Esophagus muscularis mucosa (tissue), 4 donors: ENCODE measurements at places on chromosomes 5 and 9. TPM values are rescaled to one million over a fixed set of nuclear protein-coding genes. Genes with fewer than 3 reads are reported as not detected.

DNA sequence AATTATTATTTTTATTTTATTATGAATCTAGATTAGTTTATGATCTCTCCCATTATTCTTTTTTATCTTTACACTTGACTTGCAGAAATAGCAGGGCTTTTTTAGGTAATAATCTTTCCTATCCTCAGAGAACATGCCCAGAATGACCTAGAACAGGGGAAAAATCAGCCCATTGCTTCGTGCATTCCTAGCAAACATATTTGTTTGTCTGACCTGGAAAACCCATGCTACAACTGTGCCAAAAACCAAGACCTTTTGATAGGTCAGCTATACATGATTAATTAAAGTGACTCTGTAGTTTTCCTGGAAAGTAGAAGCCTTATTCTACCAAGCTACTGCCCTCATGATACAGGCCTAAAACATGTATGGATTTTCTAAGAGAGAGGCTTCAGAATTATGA is 24.1 kb upstream of the CCDC112 start:
- H3K4me3 ChIP-seq: no peak overlapping the region
- no peaks in the 10 kb centered on the region for H3K4me1 ChIP-seq
- no peak overlapping the region for H3K27ac ChIP-seq
- H3K36me3 ChIP-seq: no peaks in the 10 kb centered on the region
- no peak for DNase-seq

Gene CNTFR
- 1.2 TPM for total RNA-seq

- peaks cover 4% of the 10 kb centered on the region for H3K27me3 ChIP-seq
- no peak overlapping the region for H3K27ac ChIP-seq
- no peaks in the 10 kb centered on the region for H3K36me3 ChIP-seq
- H3K4me3 ChIP-seq: no peak overlapping the region
- peaks cover 8% of the 10 kb centered on the region for H3K4me1 ChIP-seq
- DNase-seq: no peak
Observed at GRCh38 chr9:130993303-130994030, 15.5 kb upstream of the LAMC3 start.

Gene KLF4
- total RNA-seq: 41.9 TPM

Gene PCDHGA6
- total RNA-seq: 7.1 TPM

Gene CCIN
- 0.50 TPM for total RNA-seq

Gene MEIKIN
- total RNA-seq: not detected

GRCh38 chr9:115237385-115237998 is 119.5 kb upstream of the TNC start:
- no peaks in the 10 kb centered on the region for H3K27me3 ChIP-seq
- H3K4me3 ChIP-seq: no peak overlapping the region
- no peaks in the 10 kb centered on the region for H3K4me1 ChIP-seq
- no peaks in the 10 kb centered on the region for H3K36me3 ChIP-seq
- no peak for DNase-seq

DNA sequence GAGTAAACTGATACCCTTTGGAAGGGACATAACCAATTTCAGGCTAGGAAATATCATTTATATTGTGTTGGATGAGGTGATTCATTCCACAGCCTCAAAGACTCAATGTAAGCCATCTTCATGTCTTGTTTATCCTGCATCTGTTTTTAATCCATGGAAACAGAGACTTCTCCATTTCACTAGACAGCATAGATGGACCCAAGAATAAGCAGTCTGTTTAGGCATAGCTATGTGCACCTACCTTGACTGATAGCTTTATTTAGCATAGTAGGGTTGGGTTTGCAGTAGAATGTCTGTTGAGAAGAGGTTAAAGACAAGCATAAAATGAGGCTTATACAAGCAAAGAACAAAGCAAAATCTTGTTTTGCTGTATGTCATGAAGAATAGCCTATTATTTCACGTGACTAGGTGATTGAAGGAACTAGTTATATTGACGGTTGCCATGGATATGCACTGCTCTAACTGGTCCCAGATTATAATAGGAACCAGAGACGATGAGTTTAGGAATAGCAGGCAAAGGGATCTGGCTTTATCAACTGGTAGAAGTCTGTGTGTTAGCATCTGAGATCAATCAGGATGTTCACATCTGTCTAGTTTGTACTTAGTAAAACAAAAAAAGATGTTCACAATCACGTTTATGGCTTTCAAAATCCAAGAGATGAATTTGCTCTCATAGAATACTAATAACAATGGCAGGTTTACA is 154.8 kb upstream of the KLF9 start:
- DNase-seq: peak; percentile 14
- peaks cover 6% of the 10 kb centered on the region for H3K4me1 ChIP-seq
- no peak overlapping the region for H3K27ac ChIP-seq
- H3K4me3 ChIP-seq: no peak overlapping the region
- H3K27me3 ChIP-seq: no peaks in the 10 kb centered on the region
- H3K36me3 ChIP-seq: no peaks in the 10 kb centered on the region

DNA sequence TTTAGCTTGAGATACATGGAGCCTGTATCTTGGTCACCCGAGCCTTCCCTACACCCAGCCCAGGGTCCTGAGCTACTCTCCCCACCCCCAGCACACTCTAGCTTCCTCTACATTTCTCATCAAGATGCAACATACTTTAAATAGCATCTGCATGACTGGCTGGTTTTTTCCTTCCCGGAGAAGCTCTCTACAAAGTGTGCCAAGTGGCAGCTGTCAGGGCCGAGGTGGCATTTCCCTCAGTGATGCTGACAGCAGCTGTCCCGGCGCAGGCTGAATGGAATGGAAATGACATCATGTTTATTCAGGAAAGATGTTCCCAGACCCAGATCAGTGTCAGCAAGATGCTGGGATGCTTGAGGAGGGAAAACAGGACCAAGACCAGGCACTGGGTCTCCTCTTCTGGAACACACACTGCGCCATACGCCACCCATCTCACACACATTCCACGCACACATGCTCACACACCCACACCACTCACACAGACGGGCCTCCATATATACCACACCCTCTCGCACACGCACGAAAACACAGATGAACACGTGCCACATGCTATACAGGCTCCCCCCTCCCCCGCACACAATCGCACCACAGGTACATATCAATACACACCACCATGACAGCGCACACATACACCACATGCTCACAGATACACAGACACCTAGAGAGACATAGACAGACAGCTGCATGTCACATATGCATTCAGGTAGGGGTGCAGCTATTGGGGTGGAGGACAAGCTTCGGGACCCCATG is 67.8 kb downstream of the LHX2 start:
- H3K4me3 ChIP-seq: no peak overlapping the region
- H3K4me1 ChIP-seq: no peaks in the 10 kb centered on the region
- H3K36me3 ChIP-seq: no peaks in the 10 kb centered on the region
- DNase-seq: no peak
- H3K27me3 ChIP-seq: no peaks in the 10 kb centered on the region
- H3K27ac ChIP-seq: no peak overlapping the region

- DNase-seq: no peak
- H3K27ac ChIP-seq: peak overlapping the region; percentile 35
- no peaks in the 10 kb centered on the region for H3K27me3 ChIP-seq
- no peak overlapping the region for H3K4me3 ChIP-seq
- H3K4me1 ChIP-seq: peaks cover 17% of the 10 kb centered on the region
- H3K36me3 ChIP-seq: no peaks in the 10 kb centered on the region
Observed at GRCh38 chr5:81908044-81908443, 63.8 kb upstream of the ATG10 start.

Gene CER1
- total RNA-seq: not detected

Gene FABP6
- total RNA-seq: not detected

DNA sequence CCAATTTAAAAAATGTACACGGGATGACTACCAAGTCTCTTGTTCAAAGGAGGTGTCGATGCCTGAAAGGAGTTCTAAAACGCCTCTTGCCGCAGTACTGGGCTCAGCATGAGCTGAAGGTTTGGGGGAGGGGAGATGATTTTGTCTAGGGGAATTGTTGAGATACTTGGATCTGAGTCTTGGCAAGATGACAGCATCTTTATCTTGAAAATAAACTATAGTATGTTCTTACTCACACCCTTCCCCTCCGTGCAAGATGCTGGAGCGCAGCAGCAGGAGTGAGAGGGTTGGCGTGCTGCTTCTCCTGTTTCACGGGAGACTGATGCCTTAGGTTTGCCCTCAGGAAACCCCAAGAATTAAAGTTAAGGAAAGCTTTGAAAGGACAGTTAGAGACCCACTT is 47.3 kb downstream of the FAM78A start:
- H3K4me1 ChIP-seq: peaks cover 17% of the 10 kb centered on the region
- no peak overlapping the region for H3K4me3 ChIP-seq
- DNase-seq: no peak
- no peak overlapping the region for H3K27ac ChIP-seq

- no peaks in the 10 kb centered on the region for H3K27me3 ChIP-seq
- DNase-seq: no peak
- H3K4me3 ChIP-seq: no peak overlapping the region
- H3K27ac ChIP-seq: no peak overlapping the region
- H3K36me3 ChIP-seq: no peaks in the 10 kb centered on the region
Observed at GRCh38 chr5:64874753-64875152, 106.0 kb downstream of the CWC27 start.

DNA sequence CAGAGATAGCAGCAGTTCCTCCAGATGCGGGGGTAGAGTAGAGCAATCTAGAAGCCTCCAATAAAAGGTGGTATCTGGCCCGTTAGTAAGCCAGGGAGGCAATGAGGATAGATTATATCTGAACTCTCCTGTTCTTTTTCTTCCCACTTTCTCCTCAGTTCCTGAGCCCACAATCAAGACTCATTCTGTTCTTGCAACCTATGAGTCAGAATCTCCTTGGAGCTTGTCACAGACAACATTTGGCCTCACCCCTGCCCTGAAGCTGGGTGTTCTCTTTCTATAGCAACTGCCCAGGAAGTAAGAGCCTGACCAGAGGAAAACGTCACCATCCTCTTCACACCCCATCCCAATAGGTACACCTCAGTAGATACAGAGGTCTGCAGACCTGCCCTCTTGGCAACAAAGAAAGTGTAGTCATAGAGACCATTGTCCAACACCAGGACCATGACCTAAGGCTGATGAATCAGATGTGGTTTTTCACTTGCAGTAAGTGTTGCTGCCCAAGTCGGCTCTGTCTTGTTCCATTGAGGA is 76.3 kb upstream of the PCA3 start:
- H3K4me1 ChIP-seq: peaks cover 50% of the 10 kb centered on the region
- DNase-seq: peak; percentile 89
- H3K27ac ChIP-seq: peak overlapping the region; percentile 65

Gene ARHGEF39
- total RNA-seq: 3.3 TPM

GRCh38 chr5:132611965-132612364 is 46.0 kb upstream of the IL13 start:
- no peak overlapping the region for H3K27ac ChIP-seq
- H3K4me3 ChIP-seq: no peak overlapping the region
- H3K36me3 ChIP-seq: peaks cover 68% of the 10 kb centered on the region
- H3K27me3 ChIP-seq: no peaks in the 10 kb centered on the region
- no peak for DNase-seq

GRCh38 chr5:73564018-73564417 is 1.4 kb downstream of the ANKRA2 start:
- peaks cover 23% of the 10 kb centered on the region for H3K4me1 ChIP-seq
- peak overlapping the region; percentile 94 for H3K27ac ChIP-seq
- H3K27me3 ChIP-seq: no peaks in the 10 kb centered on the region
- H3K4me3 ChIP-seq: peak overlapping the region; percentile 94

Gene NMUR2
- not detected for total RNA-seq

GRCh38 chr5:163880302-163880701 is 374.9 kb downstream of the MAT2B start:
- no peaks in the 10 kb centered on the region for H3K4me1 ChIP-seq
- no peaks in the 10 kb centered on the region for H3K27me3 ChIP-seq
- DNase-seq: no peak
- H3K4me3 ChIP-seq: no peak overlapping the region
- no peaks in the 10 kb centered on the region for H3K36me3 ChIP-seq
- no peak overlapping the region for H3K27ac ChIP-seq

GRCh38 chr5:75837258-75837841 is 120.1 kb upstream of the POC5 start:
- H3K27ac ChIP-seq: no peak overlapping the region
- no peaks in the 10 kb centered on the region for H3K36me3 ChIP-seq
- H3K4me1 ChIP-seq: no peaks in the 10 kb centered on the region

GRCh38 chr5:135392256-135392655 is 6.8 kb downstream of the MACROH2A1 start:
- no peak overlapping the region for H3K4me3 ChIP-seq
- peak; percentile 72 for DNase-seq
- no peaks in the 10 kb centered on the region for H3K27me3 ChIP-seq
- no peaks in the 10 kb centered on the region for H3K36me3 ChIP-seq

Gene TSLP
- total RNA-seq: 2.0 TPM

GRCh38 chr5:51968756-51969155 is 585.5 kb downstream of the ISL1 start:
- no peaks in the 10 kb centered on the region for H3K4me1 ChIP-seq
- no peak for DNase-seq
- no peak overlapping the region for H3K27ac ChIP-seq
- H3K4me3 ChIP-seq: no peak overlapping the region
- no peaks in the 10 kb centered on the region for H3K36me3 ChIP-seq

DNA sequence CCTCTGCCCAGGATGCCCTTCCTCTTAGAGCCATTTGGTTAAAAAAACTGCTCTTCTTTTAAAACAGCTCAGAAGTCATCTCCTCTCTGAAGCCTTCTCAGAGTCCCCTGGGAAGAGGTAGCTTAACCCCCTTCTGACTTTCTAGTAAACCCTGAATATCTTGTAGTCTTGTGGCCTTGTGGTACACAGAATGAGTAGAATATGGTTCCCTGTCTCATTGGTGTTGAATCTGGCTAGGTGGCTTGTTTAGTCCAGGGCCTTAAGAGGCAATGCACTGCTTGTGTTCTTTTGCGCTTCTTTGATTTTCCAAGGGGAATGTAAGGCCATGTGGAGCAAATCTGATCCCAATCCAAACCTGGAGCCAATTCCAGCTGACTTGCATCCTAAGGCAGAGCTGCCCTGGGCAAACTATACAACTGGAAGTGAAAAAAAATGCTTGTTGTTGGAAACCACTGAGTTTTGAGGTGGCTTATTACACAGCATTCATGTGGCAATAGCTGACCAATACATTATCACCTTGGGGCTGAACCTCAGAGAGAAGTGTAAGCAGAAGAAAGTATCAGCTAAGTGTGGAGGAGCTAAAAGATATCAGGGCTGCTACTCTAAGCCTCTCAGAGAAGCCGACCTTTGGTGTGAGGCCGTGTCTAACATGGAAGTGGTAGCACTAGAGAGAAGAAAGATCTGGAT is 31.0 kb downstream of the ALG2 start:
- H3K4me1 ChIP-seq: no peaks in the 10 kb centered on the region
- no peak overlapping the region for H3K27ac ChIP-seq
- no peaks in the 10 kb centered on the region for H3K36me3 ChIP-seq

GRCh38 chr5:116778651-116779280 is 204.1 kb upstream of the SEMA6A start:
- no peak for DNase-seq
- H3K36me3 ChIP-seq: no peaks in the 10 kb centered on the region
- H3K27ac ChIP-seq: no peak overlapping the region
- H3K4me1 ChIP-seq: no peaks in the 10 kb centered on the region

DNA sequence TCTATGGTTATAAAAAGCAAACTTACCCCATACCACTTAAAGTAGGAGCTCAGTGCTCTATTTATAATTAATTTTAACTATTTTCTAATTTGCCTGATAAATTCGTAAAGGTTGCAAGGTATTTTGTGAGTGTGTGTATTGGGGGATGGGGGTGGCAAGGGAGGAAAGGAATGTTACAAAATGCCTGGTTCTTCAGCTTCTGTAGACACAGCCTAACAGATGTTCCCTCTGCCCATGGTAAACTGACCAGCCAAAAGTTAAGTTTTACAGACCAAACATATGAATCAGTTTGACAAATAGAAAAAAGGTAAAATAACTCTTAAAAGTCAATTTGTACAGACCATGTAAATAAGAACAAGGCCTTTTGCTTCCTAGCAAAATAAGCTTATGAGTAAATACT is 232.6 kb downstream of the KIAA0825 start:
- no peaks in the 10 kb centered on the region for H3K4me1 ChIP-seq
- H3K27me3 ChIP-seq: no peaks in the 10 kb centered on the region
- no peaks in the 10 kb centered on the region for H3K36me3 ChIP-seq
- DNase-seq: no peak
